ENCODE measurements at places on chromosomes 3 and 15. TPM values are rescaled to one million over a fixed set of nuclear protein-coding genes. Genes with fewer than 3 reads are reported as not detected.

The PODXL2 gene
- total RNA-seq = 4.2 TPM

The CYP11A1 gene
- 0.52 TPM for total RNA-seq

The CDCP1 gene
- total RNA-seq = under 0.01 TPM

The ZDHHC19 gene
- not detected for total RNA-seq

The PDCD10 gene
- 37.1 TPM for total RNA-seq

The UMPS gene
- total RNA-seq = 28.2 TPM

The FHIT gene
- total RNA-seq = 4.2 TPM

Data from skeletal muscle tissue (tissue), 5 donors.